ENCODE measurements at places on chromosomes 6 and 20. TPM values are rescaled to one million over a fixed set of nuclear protein-coding genes. Genes with fewer than 3 reads are reported as not detected.

DNA sequence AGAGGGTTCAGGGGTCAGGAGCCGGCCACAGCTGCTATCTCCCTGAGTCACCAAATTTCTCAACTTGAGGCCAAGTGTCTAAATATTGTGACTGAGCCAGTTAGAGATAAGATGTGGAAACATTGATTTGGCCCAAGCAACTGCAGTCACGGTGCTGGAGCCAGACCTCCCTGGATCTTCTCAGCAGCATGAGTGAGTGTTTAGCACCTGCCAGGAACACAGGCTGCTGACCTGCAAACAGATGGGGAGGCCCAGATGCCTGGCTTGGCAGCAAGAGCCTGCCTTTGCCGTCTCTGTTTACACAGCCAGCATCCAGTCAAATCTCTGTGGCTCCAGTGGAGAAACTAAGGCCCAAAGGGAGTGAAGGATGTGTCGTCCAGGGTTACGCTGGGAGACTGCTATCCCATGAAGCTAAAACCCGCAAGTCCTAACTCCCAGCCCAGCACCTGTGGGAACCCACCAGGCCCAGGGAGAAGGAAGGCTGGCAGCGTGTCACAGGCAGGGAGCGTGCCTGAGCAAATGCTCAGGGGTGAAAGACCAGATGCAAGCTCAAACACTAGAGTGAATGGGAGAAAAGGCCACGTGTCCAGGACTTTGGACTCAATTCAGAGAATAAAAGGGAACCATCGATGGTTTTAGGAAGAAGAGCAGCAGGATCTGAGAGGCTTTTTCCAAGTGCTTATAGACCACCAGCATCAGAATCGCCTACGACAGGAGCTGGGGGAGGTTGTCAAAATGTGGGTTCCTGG lies 15.9 kb upstream of the PTGIS start:
- peak; percentile 45 for DNase-seq

GRCh38 chr20:51995551-51995951 lies 193.2 kb upstream of the SALL4 start:
- DNase-seq = no peak

DNA sequence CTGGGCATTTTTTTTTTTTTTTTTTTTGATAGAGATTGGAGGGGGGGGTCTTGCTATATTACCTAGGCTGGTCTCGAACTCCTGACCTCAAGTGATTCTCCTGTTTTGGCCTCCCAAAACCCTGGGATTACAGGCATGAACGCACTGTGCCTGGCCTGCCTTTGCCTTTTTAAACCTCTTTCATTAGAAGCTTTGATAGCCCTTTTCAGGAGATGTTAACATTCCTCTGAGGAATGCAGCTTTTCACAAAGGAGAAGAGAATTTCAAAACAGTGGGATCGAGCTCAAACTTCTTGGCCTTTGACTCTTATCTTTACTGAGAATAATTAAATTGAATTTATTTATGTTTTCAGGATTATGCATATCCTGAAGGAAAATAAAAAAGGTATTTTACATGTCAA lies 31.3 kb downstream of the SLC26A8 start:
- no peak for DNase-seq

DNA sequence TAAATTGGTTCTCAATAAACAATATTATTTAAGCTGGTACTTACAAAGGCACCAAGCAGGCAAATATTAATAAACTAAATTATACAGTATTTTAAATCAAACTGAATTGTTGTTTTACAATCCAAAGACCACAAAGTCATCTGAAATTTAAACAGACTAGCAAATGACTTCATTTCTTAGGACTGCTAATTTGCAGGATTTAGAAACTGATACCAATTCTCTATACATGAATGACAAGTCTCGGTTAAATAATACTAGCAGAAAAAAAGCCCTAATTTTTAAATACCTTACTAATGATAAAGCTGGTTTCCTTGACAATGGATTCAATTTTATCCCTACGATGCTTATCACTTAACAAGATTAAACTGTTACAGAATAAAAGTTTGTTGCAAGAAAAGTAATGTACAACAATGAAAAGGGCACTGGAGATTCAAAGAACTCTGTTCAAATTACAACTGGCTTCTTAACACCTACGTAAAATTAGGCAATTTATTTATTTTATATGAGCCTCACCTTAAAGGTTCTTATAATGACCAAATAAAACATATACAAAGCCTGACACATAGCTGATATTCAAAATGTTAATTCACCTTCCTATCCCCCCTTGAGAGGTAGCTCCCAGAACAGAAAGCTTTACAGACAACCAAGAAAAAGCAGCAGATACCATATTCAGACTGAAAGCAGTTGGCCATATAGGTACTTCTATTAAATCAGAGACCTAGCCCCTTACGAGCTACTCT lies 33.1 kb downstream of the HBS1L start:
- DNase-seq = no peak

GRCh38 chr20:11918391-11918845 lies 725 bp downstream of the BTBD3 start:
- DNase-seq = no peak

GRCh38 chr6:33965766-33966165 lies 162.0 kb upstream of the MLN start:
- no peak for DNase-seq

DNA sequence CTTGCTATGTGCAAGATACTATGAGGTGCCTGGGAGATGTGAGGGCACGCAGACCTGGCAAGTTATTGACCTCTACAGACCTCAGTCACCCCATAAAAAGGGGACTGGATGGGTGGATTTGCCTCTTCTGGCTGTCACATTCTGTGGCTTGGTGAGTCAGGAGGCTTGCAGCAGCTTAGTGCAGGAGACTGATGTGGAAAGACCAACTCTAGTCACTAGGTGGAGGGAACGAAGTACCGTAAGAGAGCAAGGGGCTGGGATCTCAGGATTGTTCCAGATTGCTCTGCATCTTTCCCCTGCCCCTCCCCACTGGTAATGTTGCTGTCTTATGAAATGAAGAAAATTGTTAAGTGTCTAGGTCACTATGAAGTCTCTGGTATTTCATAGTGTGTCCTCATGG lies 3.3 kb downstream of the MAPRE1 start:
- DNase-seq = peak; percentile 33

OR2B2 gene
- not detected for total RNA-seq

CAGE1 gene
- 0.20 TPM for total RNA-seq

SIRPD gene
- total RNA-seq = not detected

GFOD1 gene
- total RNA-seq = 14.1 TPM
